ENCODE measurements at places on chromosomes 4 and X. TPM values are rescaled to one million over a fixed set of nuclear protein-coding genes. Genes with fewer than 3 reads are reported as not detected.

ADAD1 gene
- not detected for total RNA-seq

DYNLT3 gene
- 13.6 TPM for total RNA-seq

GRCh38 chr4:128543696-128544095 lies 256.1 kb upstream of the PGRMC2 start:
- DNase-seq = no peak

DNA sequence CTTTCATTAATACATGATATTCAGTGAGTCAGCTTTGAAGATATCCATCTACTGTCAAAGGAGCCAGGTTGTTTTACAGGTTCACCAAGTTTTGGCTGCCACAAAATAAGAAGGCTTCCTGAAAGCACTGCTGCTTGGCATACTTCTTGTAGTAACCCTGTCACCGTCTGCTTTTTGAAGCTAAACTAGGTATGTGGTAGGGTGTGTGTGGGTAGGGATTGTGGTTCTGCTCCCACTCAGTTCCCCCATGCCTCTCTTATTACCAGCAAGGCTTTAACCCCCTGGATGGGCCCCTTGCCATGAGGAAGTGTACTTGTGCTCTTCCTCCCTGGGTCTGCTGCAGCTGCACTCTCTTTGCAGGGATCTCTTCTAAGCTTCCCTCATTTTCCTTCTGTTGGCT lies 191.2 kb downstream of the BANK1 start:
- no peak for DNase-seq

- no peak for DNase-seq
Observed at GRCh38 chrX:129585691-129586090, 45.6 kb downstream of the OCRL start.

DNA sequence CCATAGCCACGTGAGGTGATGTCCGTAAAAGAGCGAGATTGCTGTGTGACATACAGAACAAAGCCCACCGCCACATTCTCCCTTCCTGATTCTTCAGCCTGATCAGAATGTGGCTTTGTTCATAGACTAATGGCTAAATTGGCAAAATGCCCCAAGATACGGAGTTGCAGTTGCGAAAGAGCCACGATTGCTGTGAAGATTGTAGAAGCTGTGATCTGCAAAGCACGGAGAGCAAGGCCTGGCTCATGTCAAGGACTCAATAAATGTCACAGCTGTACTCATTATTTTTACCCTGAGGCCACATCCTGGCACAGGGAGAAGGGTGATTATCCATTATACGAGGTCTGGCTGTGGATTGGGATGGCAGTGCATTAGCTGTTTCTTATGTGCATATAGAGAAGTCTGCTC lies 34.2 kb downstream of the ARSD start:
- no peak for DNase-seq

DNA sequence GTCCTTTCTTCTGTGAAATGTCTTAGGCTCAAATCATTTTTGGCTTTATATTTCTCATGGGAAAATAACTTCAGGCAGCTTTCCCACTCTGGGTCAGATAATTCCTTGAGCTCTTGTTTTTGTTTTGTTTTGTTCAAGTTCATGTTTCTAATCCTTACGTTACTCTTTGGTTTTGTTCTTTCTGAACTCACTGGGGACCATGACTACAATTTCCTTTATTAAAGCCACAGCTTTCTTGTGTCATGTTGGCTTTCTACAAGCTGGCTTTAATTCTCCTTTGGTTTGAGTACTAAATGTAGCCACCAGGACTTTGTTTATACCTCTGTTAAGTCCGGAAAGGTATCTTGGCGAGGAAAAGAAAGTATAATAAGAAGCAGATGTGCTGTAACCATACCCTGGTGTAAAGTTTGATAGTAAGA lies 30.8 kb upstream of the ANXA3 start:
- no peak for DNase-seq

FRMD7 gene
- total RNA-seq = not detected

GRCh38 chrX:19879735-19880378 lies 7.5 kb downstream of the SH3KBP1 start:
- no peak for DNase-seq

DNA sequence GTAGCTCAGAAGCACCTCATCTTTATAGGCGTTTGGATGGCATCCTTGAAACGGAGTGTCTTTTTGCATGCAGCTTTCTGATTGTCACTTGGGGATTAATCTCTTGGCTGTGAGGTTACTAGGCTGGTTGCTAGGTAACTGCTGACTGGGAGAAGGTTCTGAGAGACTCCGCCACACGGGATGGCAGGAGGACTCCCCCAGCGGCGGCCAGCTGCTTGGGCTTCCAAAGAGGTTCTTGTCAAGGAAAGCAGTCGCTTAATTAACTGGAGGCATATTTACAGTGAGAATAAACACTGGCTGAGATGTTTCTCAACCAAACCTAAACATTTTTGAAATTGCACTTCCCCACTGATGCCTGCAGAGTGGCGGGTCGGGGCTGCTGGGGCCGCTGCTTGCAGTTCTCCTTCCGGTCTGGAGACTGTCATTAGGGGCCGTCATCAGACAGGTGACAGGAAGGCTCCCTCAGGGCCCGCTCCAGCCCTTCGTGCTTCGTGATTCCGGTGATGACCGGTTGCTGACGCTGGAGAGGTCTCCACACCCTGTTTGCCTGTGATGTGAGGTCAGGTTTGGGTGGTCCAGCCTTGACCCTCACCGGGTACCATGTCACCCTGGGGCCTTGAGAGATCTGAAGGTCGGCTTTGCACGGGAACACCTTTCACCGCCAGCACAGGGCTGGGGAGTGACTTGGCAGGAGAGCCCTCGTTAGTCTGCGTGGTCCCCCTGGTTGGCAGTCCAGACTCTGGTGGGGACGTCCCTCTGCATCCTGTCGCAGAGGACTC lies 9.1 kb downstream of the NSG1 start:
- DNase-seq = no peak

MAP3K15 gene
- not detected for total RNA-seq

DNA sequence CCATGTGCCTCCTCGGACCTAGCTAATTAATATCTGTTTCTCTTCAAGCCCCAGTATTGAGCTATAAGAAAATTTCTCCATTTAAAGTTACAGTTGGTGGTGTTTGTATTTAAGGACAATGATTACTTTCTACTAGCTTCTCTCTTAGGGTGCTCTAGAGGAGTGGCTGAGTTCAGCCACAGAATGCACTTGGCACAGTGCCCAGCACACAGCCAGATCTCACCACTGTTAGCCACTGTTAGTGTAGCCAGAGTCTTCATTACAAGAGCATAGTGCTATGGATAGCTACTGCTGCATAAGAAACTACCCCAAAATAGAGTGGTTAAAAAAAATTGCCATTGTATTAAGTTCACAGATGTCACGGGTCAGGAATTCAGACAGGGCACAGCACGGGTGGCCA lies 421.3 kb downstream of the BCOR start:
- no peak for DNase-seq

RCHY1 gene
- total RNA-seq = 44.1 TPM

SPANXA1 gene
- not detected for total RNA-seq

GRCh38 chr4:155789391-155789790 lies 30.6 kb downstream of the GUCY1B1 start:
- no peak for DNase-seq

DNA sequence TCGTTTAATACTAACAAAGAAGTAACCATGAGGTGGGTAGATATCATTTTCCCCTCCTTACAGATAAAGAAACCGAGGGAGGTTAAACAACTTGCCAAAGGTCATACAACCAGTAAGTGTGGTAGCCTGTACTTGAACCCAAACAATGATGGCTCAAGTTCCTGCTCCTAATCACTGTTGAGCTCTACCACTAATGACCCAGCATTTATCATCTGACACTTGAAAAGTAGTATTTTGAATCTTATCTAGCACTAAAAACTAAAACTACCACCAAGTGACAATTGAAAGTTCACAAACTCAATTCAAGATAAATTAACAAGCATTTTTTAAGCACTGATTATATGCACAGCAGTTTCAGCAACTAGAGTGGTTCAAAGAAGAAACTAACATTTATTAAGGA lies 13.1 kb downstream of the FBXW7 start:
- no peak for DNase-seq

GRCh38 chr4:185837415-185838103 lies 25.6 kb upstream of the SORBS2 start:
- no peak for DNase-seq

GRCh38 chrX:23003116-23003515 lies 3.4 kb downstream of the DDX53 start:
- no peak for DNase-seq

GRCh38 chr4:102730968-102731533 lies 29.7 kb downstream of the MANBA start:
- no peak for DNase-seq

- DNase-seq = no peak
Observed at GRCh38 chr4:35100932-35101331, 1143.4 kb downstream of the ARAP2 start.

DNA sequence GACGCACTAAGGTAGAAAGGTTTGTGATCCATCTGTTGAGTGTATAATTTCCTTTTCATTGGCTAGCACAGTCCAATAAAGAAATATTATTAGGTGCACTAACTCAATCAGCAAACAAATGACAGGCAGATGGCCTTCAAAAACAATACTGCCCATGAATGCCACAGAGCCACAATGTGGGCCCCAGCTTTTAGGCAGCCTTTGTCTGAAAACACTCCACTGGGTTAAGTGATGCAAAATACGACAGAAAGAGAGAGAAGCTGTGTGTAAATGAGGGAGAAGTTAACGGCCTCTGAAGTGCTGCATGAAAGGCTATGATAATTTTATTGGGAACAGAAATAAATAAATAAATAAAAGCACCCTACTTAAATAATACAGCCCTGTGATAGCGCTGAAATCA lies 274.6 kb downstream of the NKX6-1 start:
- DNase-seq = no peak

All from Right ventricle myocardium superior (tissue), 1 donor.